ENCODE measurements at places on chromosomes 13 and 19. TPM values are rescaled to one million over a fixed set of nuclear protein-coding genes. Genes with fewer than 3 reads are reported as not detected.

ESD gene
- total RNA-seq, result 100 TPM

TLE6 gene
- total RNA-seq, result 2.9 TPM

- H3K36me3 ChIP-seq, result no peaks in the 10 kb centered on the region
- H3K27ac ChIP-seq, result no peak overlapping the region
- no peaks in the 10 kb centered on the region for H3K4me1 ChIP-seq
These were observed 96.3 kb downstream of the VWA8 start for GRCh38 chr13:41864658-41865057.

CLDN10 gene
- 0.27 TPM for total RNA-seq

- H3K36me3 ChIP-seq, result no peaks in the 10 kb centered on the region
- H3K4me3 ChIP-seq, result no peak overlapping the region
- no peaks in the 10 kb centered on the region for H3K4me1 ChIP-seq
- no peaks in the 10 kb centered on the region for H3K27me3 ChIP-seq
These were observed 511.8 kb downstream of the KLF12 start for GRCh38 chr13:73622381-73622780.

DNA sequence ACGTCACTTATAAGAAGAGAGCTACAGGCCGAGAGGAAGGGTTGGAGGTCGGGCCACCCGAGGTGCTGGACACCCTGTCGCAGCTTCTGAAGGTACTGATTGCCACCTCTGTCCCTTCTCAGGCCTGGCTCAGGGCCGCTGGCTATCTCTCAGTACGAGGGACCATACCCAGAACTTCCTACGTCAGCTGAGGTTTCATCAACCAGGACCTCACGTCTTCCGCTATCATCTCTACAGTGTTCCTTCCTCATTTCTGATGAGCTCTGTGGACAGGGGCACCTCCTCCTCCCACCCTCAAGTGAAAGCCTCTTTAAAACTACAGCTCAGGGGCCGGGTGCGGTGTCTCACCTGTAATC is 58.2 kb upstream of the USE1 start:
- H3K27me3 ChIP-seq, result no peaks in the 10 kb centered on the region
- H3K4me3 ChIP-seq, result no peak overlapping the region
- no peaks in the 10 kb centered on the region for H3K4me1 ChIP-seq
- peaks cover 12% of the 10 kb centered on the region for H3K36me3 ChIP-seq
- H3K27ac ChIP-seq, result no peak overlapping the region
- no peak for DNase-seq

Data from colonic mucosa (tissue), 4 donors.